ENCODE measurements at places on chromosomes 11 and 22. TPM values are rescaled to one million over a fixed set of nuclear protein-coding genes. Genes with fewer than 3 reads are reported as not detected.

SLC1A2 gene
- 0.32 TPM for total RNA-seq

CRYBB3 gene
- not detected for total RNA-seq

MMP12 gene
- total RNA-seq: not detected

SERHL2 gene
- 3.1 TPM for total RNA-seq

OR9G4 gene
- not detected for total RNA-seq

MIF gene
- 527 TPM for total RNA-seq

CCDC73 gene
- total RNA-seq: not detected

GLB1L2 gene
- 1.7 TPM for total RNA-seq

DNA sequence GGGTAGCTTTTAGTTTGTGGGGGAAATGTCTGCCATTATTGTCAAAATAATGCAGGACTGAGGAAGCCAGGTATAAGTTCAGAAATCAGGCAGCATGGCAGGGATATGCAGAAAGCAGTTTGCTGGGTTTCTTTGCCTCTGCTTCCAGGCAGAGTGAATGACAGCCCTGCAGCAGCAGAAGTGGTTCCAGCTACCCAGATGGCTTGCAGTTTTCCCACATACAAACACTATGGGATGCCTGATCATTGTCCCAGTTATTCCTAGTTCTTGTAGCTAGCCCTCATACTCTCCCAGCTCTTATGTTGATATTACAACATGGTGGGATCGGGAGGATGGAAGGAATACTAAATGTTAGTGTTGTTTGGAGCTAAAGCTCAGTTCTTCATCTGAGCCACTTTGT, 2.8 kb upstream of the DIXDC1 start:
- no peak overlapping the region for H3K4me3 ChIP-seq
- DNase-seq: no peak
- H3K4me1 ChIP-seq: peaks cover 26% of the 10 kb centered on the region
- H3K27ac ChIP-seq: no peak overlapping the region
- H3K36me3 ChIP-seq: no peaks in the 10 kb centered on the region
- no peaks in the 10 kb centered on the region for H3K27me3 ChIP-seq

DNA sequence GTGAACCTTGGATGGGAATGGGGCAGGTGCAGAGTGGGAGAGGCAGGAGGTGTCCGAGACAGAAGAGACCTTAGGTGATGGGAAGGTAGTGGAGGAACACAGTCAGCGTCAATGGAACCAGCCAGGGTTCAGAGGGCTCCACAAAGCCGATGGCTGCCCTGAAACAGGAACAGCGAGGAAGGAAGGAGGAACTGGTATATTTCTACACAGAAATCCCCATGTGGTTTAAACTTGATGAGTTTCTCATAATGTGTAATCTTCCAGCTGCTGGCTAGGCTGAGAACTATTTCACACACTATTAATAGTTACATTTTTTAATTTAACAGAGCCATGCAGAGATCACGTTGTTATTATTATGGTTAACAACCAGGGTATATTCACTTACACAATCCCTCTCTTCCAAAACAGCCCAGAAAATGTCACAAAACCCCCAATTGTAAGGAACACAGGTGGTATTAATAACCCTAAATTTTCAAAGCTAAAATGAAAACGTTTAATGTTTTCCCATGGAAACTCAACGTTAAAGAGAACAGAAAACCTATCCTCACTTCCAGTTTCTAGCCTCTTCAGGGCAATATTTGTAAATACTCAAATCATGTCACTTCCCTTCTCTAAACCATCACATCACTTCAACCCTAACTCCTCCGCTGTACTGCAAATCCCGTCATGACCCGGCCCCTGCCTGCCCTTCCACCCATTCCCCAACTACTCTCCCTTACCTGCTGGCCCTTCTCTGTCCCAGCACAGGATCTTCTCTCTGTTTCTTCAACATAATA, 74.5 kb upstream of the ARFGAP3 start:
- no peaks in the 10 kb centered on the region for H3K27me3 ChIP-seq
- no peaks in the 10 kb centered on the region for H3K36me3 ChIP-seq
- DNase-seq: peak; percentile 58
- no peak overlapping the region for H3K4me3 ChIP-seq
- H3K27ac ChIP-seq: peak overlapping the region; percentile 92
- peaks cover 96% of the 10 kb centered on the region for H3K4me1 ChIP-seq

- H3K4me3 ChIP-seq: no peak overlapping the region
- DNase-seq: no peak
- no peak overlapping the region for H3K27ac ChIP-seq
- H3K36me3 ChIP-seq: peaks cover 60% of the 10 kb centered on the region
- H3K4me1 ChIP-seq: peaks cover 2% of the 10 kb centered on the region
Measured at GRCh38 chr22:24541681-24542515, 13.0 kb downstream of the GUCD1 start.

DNA sequence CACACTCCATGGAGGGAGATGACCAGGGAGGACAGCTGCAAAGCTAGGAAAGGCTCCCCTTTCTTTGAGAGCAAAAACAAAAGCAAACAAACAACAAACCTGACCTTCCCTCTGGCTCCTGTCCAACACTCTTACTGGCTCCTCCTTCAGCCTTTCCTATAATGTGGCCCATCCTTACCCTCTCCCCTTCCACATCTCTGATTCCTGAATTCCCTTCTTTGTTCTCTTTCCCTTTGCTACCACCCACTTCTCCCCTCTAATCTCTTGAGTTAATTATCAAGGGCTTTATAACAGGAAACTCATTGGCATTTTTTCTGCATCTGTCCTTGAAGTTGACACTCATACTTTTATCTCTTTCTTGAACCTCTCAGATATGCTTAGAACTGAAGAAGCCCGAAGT, 56.3 kb downstream of the ZNF280B start:
- H3K4me1 ChIP-seq: no peaks in the 10 kb centered on the region
- H3K27me3 ChIP-seq: no peaks in the 10 kb centered on the region
- H3K36me3 ChIP-seq: no peaks in the 10 kb centered on the region

- H3K4me3 ChIP-seq: no peak overlapping the region
- H3K27me3 ChIP-seq: no peaks in the 10 kb centered on the region
- no peaks in the 10 kb centered on the region for H3K36me3 ChIP-seq
Measured at GRCh38 chr11:133207995-133208394, 324.3 kb downstream of the OPCML start.

- H3K27me3 ChIP-seq: no peaks in the 10 kb centered on the region
- H3K36me3 ChIP-seq: no peaks in the 10 kb centered on the region
- H3K27ac ChIP-seq: no peak overlapping the region
- no peak for DNase-seq
Measured at GRCh38 chr22:38831166-38831945, 12.5 kb downstream of the NPTXR start.

- H3K36me3 ChIP-seq: no peaks in the 10 kb centered on the region
- H3K27ac ChIP-seq: no peak overlapping the region
- no peak overlapping the region for H3K4me3 ChIP-seq
- no peaks in the 10 kb centered on the region for H3K4me1 ChIP-seq
- no peak for DNase-seq
Measured at GRCh38 chr11:5339771-5340322, 3.5 kb downstream of the OR51B5 start.

DNA sequence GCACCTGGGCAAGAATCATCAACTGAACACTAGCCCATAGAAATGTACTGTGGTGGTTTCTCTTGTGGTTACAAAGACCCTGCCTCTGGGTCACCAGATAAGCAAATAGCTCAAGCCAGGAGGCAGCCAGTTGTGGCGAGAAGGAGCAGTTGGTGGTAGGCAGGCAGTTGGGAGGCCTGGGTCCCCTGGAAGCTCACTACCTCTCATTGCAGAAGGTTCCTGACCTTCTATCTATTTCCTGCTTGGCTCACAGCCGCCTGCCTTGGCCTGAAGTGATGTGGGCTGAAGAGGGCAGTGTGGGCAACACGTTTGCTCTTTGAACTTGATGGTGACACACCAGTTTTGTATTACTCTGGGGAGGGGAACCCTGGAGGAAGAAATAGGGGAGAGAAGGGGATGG, 34.7 kb downstream of the NECTIN1 start:
- H3K27ac ChIP-seq: no peak overlapping the region
- no peaks in the 10 kb centered on the region for H3K36me3 ChIP-seq
- H3K4me3 ChIP-seq: no peak overlapping the region
- no peaks in the 10 kb centered on the region for H3K27me3 ChIP-seq
- DNase-seq: no peak

GRCh38 chr11:133107763-133108162, 424.5 kb downstream of the OPCML start:
- no peak overlapping the region for H3K4me3 ChIP-seq
- H3K4me1 ChIP-seq: no peaks in the 10 kb centered on the region
- DNase-seq: no peak
- H3K27ac ChIP-seq: no peak overlapping the region
